ENCODE measurements at places on chromosomes 2 and 18. TPM values are rescaled to one million over a fixed set of nuclear protein-coding genes. Genes with fewer than 3 reads are reported as not detected.

SP140 gene
- 0.25 TPM for total RNA-seq

C2orf78 gene
- not detected for total RNA-seq

ACMSD gene
- total RNA-seq: not detected

IL1B gene
- total RNA-seq: 0.49 TPM

SLC5A7 gene
- total RNA-seq: not detected

REG1B gene
- total RNA-seq: not detected

KIF5C gene
- 0.33 TPM for total RNA-seq

SP140L gene
- total RNA-seq: 3.4 TPM

KCNJ3 gene
- total RNA-seq: 0.13 TPM

GLI2 gene
- 25.5 TPM for total RNA-seq

POMC gene
- total RNA-seq: 6.5 TPM

SKA1 gene
- total RNA-seq: 35.8 TPM

G6PC2 gene
- not detected for total RNA-seq

ECEL1 gene
- total RNA-seq: not detected

CHST9 gene
- 2.0 TPM for total RNA-seq

COLEC11 gene
- total RNA-seq: 0.76 TPM

UGT1A10 gene
- total RNA-seq: not detected

LYPD6B gene
- total RNA-seq: 1.5 TPM

CTAGE1 gene
- not detected for total RNA-seq

CRYGC gene
- not detected for total RNA-seq

EGR4 gene
- not detected for total RNA-seq

OR6B2 gene
- total RNA-seq: not detected

LIMS1 gene
- 143 TPM for total RNA-seq

NETO1 gene
- total RNA-seq: 15.0 TPM

CCBE1 gene
- total RNA-seq: 14.0 TPM

EVX2 gene
- not detected for total RNA-seq

LBX2 gene
- total RNA-seq: 6.7 TPM

SERPINB10 gene
- not detected for total RNA-seq

SMAD4 gene
- total RNA-seq: 54.6 TPM

SCN1A gene
- not detected for total RNA-seq

RNF152 gene
- 7.5 TPM for total RNA-seq

SPC25 gene
- total RNA-seq: 12.7 TPM

SELENOI gene
- total RNA-seq: 13.0 TPM

HOXD4 gene
- total RNA-seq: 14.5 TPM

TTN gene
- under 0.01 TPM for total RNA-seq

ANO7 gene
- total RNA-seq: 1.8 TPM
